ENCODE measurements at places on chromosomes 16 and 17.
A peak's percentile ranks its signal among the peaks of the same experiment; 100 is the strongest.

DNA sequence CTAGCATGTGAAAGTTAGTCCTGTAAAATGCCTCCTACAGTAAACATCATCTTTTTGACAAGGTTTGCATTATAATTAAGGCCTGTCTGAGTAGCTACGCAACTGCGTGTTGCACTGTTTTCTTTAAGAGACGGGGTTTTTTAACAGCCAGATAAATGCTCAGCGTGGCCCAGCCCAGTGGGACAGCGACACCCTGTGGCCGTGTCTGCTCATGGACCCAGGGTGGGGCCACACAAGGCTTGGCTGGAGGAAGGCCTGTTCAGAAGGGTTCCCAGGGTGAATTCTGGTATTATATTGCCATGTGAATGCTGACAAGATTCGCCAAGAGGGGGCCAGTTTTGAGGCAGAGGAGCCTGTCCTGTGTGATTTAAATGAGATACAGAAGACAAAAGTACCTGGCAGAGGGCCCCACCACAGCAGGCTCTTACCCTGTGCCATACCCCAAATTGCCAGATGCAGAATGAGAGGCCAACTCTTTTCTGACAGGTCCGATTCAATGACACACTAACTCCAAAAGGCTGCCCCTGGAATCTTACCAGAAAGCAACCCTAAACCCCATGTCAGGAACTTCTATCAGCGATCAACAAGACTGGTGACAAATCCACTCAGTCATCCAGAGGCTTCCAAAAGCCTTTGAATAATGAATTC lies 65.9 kb upstream of the IRX6 start:
- peak; percentile 71 for DNase-seq

- DNase-seq: no peak
Measured at GRCh38 chr17:42411905-42412679, 11.0 kb downstream of the CAVIN1 start.

DNA sequence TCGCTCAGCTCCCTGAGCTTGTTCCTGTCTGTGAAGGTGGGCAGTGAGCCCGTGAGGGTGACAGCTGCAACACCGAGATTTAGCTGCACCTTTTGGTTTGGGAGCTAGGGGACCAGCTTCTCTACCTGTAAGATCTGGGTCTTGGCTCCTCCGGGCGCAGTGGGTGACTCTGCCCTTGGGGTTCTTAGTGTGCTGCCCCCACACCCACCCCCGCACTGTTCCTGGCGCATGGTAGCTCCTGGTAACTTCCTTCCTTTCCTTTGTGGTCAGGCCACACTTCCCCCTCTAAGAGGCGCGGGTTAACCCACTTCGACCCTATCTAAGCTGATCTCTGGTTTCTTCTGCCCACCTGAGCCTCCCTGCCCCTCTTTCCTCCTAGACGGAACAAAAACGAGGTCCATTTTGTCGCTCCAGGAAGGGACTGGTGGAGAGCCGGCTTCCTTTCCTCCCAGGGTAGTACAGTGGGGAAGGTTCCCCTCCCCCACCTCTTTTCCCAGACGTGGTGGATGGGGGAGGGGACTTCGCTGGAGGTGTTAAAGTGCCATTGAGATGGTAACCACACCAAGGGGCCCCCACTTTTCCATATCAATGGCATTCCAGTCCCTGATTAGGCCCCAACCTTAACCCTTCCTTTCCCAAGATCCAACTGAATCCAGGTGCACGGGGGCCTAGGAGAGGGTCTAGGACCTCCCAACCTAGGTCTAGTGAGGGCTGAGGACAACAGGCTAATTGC lies 4.6 kb upstream of the CLDN9 start:
- DNase-seq: no peak

- no peak for DNase-seq
Measured at GRCh38 chr17:13134076-13134475, 116.2 kb upstream of the ELAC2 start.
